Mesendoderm (in vitro differentiated cells): ENCODE measurements at places on chromosomes 1 and 21.
A peak's percentile ranks its signal among the peaks of the same experiment; 100 is the strongest.

- peak within 1 kb of the TSS; percentile 55 for H3K4me3 ChIP-seq
- peak within 1 kb of the TSS; percentile 51 for H3K27ac ChIP-seq
- peak; percentile 79 for DNase-seq
- H3K36me3 ChIP-seq: no peaks in the 10 kb centered on the region
Observed at GRCh38 chr1:41241749-41242341, at the start of gene SCMH1. SCMH1 (minus strand) TSS chr1:41242306; CDS start chr1:41186133, 56,173 bp downstream.

DNA sequence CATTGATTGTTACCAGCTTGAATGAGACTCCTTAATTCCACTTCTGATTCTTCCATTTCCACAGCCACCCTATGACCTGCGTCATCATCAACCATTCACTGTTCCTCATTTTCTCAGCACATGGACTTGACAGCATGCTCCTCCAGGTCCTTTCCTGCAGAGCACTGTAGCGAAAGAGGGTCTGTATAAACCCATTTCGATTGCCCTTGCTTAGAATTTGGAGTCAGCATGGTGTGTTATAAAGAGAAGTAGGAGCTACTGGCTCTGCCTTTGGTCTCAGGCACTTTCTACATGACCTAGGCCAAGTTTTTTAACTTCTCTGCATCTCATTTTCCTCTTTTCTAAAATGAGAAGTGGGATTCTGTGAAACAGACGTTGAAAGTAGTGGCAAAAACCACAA, 133.8 kb downstream of the AK5 start:
- DNase-seq: no peak
- no peak overlapping the region for H3K27ac ChIP-seq
- H3K27me3 ChIP-seq: no peaks in the 10 kb centered on the region
- H3K4me3 ChIP-seq: no peak overlapping the region

DNA sequence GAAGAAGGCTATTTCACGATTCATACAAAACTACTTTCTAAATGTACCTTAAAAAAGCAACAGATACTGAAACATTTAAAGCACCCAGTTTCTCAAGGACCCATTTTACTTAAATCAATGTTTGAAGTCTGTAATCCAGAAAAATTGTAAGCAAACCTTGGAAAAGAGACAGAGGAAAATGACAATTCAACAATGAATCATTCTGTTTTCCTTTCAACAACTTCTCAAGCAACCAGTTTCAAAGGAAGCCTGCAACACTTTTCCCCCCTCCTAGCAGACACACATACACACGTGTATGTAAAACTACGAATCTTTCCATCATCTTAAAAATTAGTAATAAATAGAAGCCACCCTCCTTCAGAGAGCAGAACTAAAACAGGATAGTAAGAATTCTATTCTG, 1.2 kb downstream of the RERE start:
- no peak overlapping the region for H3K27ac ChIP-seq
- peaks cover 5% of the 10 kb centered on the region for H3K4me1 ChIP-seq
- H3K27me3 ChIP-seq: no peaks in the 10 kb centered on the region
- H3K4me3 ChIP-seq: peak overlapping the region; percentile 97

- no peak overlapping the region for H3K27ac ChIP-seq
- no peaks in the 10 kb centered on the region for H3K4me1 ChIP-seq
- no peak for DNase-seq
- H3K4me3 ChIP-seq: no peak overlapping the region
- H3K27me3 ChIP-seq: no peaks in the 10 kb centered on the region
- no peaks in the 10 kb centered on the region for H3K36me3 ChIP-seq
Observed at GRCh38 chr1:245416781-245417180, 262.0 kb downstream of the KIF26B start.

GRCh38 chr1:11842154-11843041, 5.2 kb downstream of the NPPA start:
- no peaks in the 10 kb centered on the region for H3K27me3 ChIP-seq
- no peak for DNase-seq
- no peak overlapping the region for H3K4me3 ChIP-seq

GRCh38 chr1:59776960-59777852, 37.5 kb upstream of the HOOK1 start:
- H3K4me3 ChIP-seq: no peak overlapping the region
- H3K4me1 ChIP-seq: no peaks in the 10 kb centered on the region
- peak; percentile 41 for DNase-seq
- H3K27ac ChIP-seq: no peak overlapping the region
- no peaks in the 10 kb centered on the region for H3K27me3 ChIP-seq
- no peaks in the 10 kb centered on the region for H3K36me3 ChIP-seq

- no peaks in the 10 kb centered on the region for H3K36me3 ChIP-seq
- H3K27ac ChIP-seq: no peak overlapping the region
- no peak for DNase-seq
- no peaks in the 10 kb centered on the region for H3K27me3 ChIP-seq
Observed at GRCh38 chr1:202259705-202260104, 66.1 kb downstream of the LGR6 start.
